Natural killer cell (primary cell): ENCODE measurements at places on chromosomes 6 and 20. TPM values are rescaled to one million over a fixed set of nuclear protein-coding genes. Genes with fewer than 3 reads are reported as not detected.

DNA sequence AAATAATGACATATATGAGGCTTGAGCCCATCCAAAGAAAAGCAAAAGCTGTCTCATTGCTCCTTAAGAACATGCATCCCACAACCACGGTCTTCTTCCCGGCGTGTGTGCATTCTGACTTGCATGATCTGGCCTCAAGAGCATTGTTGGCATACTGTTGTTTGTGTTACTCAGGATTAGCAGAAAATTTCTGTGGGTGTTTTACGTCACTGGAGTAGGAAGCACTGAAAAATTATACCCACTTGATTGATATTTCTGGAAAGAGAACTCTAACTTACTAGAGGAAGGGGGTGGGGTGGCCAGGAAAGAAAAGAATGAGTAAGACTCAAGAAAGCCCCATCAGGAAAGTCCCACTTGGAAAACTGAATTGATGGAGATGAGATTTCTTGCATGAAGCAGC is 326.2 kb upstream of the PRDM1 start:
- no peaks in the 10 kb centered on the region for H3K27me3 ChIP-seq
- DNase-seq = no peak
- no peak overlapping the region for H3K4me3 ChIP-seq

DNA sequence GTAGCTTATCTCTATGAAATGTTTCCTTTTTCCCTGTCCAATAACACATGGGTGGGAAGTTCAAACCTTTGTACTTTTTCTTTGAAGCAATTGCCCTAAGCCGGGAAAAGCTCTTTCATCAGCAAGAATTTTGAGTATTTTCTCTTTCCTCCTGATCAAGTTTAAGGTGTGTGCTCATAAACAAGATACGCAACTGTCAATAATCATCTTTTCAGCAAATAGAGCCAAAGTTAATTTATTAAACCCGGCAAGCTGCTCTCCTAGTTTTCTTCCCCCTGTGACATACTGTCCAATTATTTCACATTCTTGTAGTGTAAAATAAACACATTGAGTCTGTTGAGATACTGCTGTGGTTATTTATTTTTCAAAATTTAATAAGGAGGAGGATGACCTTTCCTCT is 194.4 kb downstream of the EDN1 start:
- H3K4me1 ChIP-seq = no peaks in the 10 kb centered on the region
- no peak overlapping the region for H3K4me3 ChIP-seq
- no peak overlapping the region for H3K27ac ChIP-seq
- no peaks in the 10 kb centered on the region for H3K36me3 ChIP-seq

DNA sequence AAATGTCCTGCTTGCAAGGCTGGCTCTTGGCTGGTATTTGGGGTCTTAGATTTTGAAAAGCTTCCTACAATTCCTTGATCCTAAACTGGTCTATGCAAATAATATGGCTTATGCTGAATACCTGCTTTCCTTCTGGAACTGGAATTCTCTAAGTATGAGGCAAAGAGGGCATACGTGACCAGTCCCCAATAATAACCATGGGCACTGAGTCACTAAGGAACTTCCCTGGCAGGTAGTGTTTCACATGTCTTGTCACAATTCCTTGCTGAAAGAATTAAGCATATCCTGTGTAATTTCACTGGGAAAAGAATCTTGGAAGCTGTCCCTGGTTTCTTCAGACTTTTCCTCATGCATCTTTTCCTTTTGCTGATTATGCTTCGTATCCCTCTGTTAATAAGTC is 106.5 kb downstream of the MMS22L start:
- H3K36me3 ChIP-seq = peaks cover 5% of the 10 kb centered on the region
- H3K4me3 ChIP-seq = no peak overlapping the region

- H3K4me3 ChIP-seq = no peak overlapping the region
- H3K4me1 ChIP-seq = no peaks in the 10 kb centered on the region
- H3K27ac ChIP-seq = no peak overlapping the region
- DNase-seq = no peak
- no peaks in the 10 kb centered on the region for H3K27me3 ChIP-seq
These were observed 18.6 kb downstream of the COL11A2 start for GRCh38 chr6:33173535-33174180.

DNA sequence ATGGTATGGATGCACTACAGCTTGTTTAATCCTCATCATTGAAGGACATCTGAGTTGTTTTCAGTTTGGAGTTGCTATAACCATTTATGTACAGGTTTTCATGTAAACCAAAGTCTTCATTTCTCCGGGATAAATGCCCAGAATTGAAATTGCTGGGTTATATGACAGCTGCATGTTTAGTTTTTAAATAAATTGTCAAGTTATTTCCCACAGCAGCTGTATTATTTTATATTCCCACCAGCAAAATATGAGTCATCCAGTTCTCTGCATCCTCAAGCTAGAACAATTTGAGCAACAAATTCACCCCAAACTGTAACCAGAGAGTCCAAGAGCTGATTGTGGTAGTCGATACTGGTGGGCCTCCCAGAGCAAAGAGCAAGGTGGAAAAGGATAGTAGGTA is 161.0 kb upstream of the PRND start:
- H3K4me1 ChIP-seq = no peaks in the 10 kb centered on the region
- DNase-seq = no peak
- peaks cover 6% of the 10 kb centered on the region for H3K27me3 ChIP-seq
- no peak overlapping the region for H3K27ac ChIP-seq
- H3K36me3 ChIP-seq = no peaks in the 10 kb centered on the region

GRCh38 chr6:15876406-15876805 is 213.6 kb upstream of the DTNBP1 start:
- no peak for DNase-seq
- H3K36me3 ChIP-seq = no peaks in the 10 kb centered on the region
- peaks cover 16% of the 10 kb centered on the region for H3K4me1 ChIP-seq
- H3K27me3 ChIP-seq = no peaks in the 10 kb centered on the region
- H3K27ac ChIP-seq = no peak overlapping the region
- H3K4me3 ChIP-seq = no peak overlapping the region

DNA sequence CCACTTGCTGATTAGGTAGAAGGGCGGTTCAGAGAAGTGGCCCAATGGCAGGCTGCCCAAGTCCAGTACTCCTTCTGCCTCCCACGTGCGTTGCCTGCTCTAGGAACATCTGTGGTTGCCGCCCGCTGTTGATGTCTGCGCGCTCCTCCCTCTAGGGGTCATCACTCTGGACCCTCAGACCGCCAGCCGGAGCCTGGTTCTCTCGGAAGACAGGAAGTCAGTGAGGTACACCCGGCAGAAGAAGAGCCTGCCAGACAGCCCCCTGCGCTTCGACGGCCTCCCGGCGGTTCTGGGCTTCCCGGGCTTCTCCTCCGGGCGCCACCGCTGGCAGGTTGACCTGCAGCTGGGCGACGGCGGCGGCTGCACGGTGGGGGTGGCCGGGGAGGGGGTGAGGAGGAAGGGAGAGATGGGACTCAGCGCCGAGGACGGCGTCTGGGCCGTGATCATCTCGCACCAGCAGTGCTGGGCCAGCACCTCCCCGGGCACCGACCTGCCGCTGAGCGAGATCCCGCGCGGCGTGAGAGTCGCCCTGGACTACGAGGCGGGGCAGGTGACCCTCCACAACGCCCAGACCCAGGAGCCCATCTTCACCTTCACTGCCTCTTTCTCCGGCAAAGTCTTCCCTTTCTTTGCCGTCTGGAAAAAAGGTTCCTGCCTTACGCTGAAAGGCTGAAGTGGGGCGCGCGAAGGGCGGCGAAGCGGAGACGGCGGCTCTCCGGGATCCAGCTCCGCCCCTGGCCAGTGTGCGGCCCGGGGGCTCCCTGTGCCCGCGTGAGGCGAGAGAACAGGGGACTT is 8.5 kb downstream of the TRIM15 start:
- peaks cover 27% of the 10 kb centered on the region for H3K27me3 ChIP-seq
- peak; percentile 19 for DNase-seq
- H3K27ac ChIP-seq = no peak overlapping the region
- no peak overlapping the region for H3K4me3 ChIP-seq
- H3K36me3 ChIP-seq = no peaks in the 10 kb centered on the region

Gene RGS19
- 68.2 TPM for total RNA-seq

GRCh38 chr6:33854572-33855030 is 50.8 kb upstream of the MLN start:
- no peak overlapping the region for H3K27ac ChIP-seq
- peaks cover 41% of the 10 kb centered on the region for H3K4me1 ChIP-seq
- no peak for DNase-seq
- no peaks in the 10 kb centered on the region for H3K36me3 ChIP-seq
- no peak overlapping the region for H3K4me3 ChIP-seq

GRCh38 chr20:39108746-39109145 is 146.6 kb downstream of the DHX35 start:
- H3K36me3 ChIP-seq = no peaks in the 10 kb centered on the region
- peaks cover 3% of the 10 kb centered on the region for H3K27me3 ChIP-seq
- H3K4me3 ChIP-seq = no peak overlapping the region
- H3K4me1 ChIP-seq = no peaks in the 10 kb centered on the region
- no peak overlapping the region for H3K27ac ChIP-seq

DNA sequence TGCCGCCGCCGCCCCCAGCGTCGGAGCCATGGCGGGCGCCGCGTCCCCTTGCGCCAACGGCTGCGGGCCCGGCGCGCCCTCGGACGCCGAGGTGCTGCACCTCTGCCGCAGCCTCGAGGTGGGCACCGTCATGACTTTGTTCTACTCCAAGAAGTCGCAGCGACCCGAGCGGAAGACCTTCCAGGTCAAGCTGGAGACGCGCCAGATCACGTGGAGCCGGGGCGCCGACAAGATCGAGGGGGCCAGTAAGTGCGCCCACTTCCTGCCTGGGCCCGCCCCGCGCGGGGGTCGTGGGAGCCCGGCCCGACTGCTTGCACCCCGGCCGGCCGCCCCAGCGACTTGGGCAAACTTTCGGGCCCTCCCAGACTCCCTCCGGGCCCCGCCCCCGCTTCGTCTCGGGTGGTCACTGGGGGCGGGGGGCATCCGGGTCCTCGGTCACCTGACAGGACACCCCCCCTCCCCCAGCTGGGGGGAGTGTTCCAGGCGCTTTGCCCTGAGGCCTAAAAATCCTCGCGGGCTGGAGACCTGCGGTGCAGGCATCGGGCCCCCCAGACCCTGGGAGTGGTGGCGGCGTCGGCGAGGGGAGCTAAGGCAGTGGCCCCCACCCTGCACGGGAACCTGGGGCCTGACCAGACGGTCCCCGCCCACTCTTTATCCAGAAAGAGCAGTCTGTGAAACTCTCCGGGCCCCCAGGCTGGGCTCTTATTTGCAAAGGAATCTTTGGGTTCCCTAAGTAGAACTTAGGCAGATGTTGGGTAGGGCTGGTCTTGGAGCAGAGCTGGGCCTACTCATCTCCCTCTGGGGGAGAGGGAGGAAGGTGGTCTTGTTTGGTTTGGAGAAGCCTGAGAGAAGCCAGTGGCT is 501 bp downstream of the PLCG1 start:
- no peaks in the 10 kb centered on the region for H3K27me3 ChIP-seq
- no peaks in the 10 kb centered on the region for H3K36me3 ChIP-seq
- H3K27ac ChIP-seq = peak overlapping the region; percentile 68
- H3K4me3 ChIP-seq = peak overlapping the region; percentile 54

- H3K27me3 ChIP-seq = no peaks in the 10 kb centered on the region
- H3K4me1 ChIP-seq = no peaks in the 10 kb centered on the region
- H3K27ac ChIP-seq = no peak overlapping the region
These were observed 91.4 kb downstream of the PRKN start for GRCh38 chr6:162636167-162636566.

- H3K4me3 ChIP-seq = no peak overlapping the region
- H3K27ac ChIP-seq = no peak overlapping the region
- DNase-seq = no peak
- H3K27me3 ChIP-seq = no peaks in the 10 kb centered on the region
These were observed 15.2 kb downstream of the MAPK13 start for GRCh38 chr6:36145495-36145894.
